ENCODE measurements at places on chromosomes 5 and 9.

DNA sequence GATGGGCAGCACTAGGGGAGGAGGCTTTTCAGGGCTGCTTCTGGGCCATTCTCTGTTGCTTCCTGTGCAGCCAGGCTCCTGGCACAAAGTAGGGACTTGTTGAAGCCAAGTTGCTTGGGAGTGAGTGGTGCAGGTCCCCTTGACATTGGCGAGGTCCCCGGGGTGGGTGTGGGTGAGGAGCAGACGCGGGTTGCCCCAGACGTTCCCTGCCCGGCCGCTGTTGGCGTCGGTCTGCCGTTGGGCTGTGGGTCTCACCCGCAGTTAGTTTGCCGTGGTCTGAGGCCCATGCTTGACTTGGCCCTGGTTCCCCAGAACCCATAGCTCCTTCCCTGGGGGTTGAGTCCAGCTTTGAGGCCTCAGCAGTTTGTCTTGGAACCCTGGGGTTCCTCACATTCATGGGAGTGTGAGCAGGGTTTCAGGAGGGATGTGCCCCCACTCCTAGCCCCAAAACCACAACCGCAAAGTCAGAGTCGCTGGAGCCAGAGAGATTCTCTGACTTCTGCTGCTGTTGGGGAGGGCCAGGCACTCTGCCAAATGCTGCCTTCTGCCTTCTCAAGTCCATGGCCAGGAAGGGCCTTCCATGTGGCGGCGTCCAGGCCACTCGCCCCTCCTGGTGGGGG lies 77.5 kb downstream of the RXRA start:
- no peak for DNase-seq

DNA sequence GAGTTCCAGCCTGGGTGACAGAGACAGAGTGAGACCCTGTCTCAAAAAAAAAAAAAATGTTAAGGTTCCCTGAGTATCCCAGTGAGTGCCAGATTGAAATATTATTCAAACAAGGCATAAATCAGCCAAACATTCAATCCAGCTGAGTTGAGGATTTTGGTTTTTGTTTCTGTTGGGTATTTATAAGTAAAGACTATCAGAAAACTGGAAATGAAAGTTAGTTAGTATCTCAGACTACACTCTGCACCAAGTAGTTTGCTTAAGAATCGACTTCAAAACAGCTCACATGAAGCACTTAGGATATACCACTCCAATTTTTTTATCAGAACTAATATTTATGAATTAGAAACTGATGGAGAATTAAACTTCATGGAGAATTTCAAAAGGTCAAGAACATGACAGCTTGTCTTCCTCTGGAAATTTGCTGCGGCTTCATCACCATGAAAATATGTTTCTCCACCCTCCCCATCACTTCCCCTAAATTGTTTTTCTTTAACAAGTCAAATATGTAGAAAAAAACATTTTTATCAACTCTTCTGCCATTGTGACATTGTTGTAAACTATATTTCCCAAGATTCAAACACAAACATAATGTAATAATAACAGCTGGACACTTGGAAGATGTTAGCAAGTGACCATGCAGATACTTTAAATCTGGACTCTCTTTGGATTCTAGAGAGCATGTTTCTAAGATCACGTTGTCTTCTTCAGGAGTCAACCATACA lies 110.0 kb upstream of the PTGER4 start:
- no peak for DNase-seq

DNA sequence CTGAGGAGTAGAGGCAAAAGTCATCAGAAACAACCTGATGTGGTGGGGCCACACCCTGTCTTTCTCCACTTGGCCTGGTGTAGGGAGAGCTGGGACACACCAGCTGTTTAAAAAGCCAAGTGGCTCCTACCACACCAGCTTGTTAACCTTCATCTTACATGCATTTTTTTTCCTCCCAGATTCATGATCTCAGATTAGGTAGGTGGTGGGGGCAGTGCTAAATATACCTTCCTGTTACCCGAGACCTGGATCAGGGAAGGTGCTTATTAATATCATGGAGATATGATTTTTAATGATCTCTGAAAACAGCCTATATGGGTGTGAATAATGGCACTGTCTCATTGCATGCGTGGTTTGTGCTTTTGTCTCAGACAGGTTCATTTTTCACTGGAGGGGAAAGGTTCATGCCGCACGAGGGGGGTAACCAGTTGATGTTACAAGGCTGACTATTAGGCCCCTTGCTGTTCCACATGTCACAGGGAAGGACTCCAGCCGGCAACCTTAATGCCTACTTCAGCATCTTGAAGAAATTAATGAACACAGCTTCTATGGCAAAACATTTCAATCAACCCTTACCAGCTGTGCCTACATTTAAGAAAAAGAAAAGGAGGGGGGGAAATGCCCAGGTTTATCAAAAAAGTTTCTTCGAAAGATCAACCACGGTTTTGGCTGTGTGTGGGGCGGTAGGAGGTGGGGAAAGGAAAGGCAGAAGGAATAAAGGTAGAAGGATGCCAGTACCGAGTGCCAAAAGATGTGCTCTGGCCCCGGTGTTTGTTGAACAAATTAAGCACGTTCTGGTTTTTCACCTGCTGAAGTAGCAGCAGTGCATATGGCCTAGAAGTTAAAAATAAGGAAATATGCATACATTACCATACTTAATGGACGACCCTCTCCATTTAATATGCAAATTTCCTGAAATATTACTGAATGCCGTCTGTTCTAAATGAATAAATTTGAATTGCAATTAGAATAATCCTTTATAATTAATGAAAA lies 185.4 kb downstream of the EBF1 start:
- no peak for DNase-seq

DNA sequence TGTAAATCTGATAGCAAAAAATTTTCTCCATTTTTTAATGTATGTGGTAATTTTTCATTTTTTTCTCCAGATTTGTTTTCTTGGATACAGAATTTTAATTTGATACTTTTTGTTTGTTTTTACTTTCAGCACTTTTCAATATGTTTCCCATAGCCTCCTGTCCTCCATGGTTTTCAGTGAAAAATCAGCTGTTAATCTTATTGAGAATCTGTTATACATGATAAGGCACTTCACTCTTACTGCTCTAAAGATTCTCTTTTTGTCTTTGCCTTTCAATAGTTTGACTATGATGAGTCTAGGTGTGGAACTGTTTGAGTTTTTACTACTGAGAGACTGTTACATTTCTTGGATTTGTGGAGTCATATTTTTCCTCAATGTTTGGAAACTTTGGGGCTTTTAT lies 455.7 kb upstream of the NUDT12 start:
- DNase-seq = no peak

DNA sequence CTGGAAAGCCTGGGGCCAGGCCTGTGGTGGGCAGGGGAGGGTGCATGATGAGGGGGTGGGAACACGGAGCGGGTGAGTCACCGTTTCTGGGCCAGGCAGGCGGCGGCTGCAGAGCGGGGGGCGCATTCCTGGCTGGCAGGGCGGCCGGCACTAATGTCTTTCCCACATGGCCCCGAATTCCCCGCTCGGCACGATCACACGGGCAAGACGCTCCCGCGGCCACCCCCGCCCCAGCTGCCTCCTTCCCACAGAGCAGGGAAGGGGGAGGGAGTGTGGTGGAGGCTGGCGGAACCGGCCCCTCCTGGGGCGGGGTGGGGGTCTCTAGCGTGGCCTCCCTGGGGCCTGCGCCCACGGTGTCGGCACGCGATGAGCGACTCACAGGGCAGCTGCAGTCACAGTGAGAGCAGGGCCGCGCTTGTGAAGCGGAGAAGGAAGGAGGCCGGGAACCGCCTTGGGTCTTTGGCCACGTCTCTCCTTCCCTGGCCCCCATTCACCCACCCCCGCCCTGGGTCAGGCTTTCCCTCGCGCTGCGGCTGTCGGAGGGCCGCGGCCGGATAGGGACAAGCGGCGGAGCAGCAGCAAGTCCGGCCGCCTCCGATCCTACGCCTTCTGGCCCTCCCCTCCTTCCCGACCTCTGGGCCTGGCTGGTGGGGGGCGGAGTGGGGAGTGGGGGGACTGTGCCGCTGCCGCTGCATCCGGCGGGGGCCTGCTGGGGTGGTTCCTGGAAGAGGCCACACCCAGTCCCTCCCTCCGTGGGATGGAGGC lies 48.9 kb downstream of the CXXC5 start:
- DNase-seq = no peak

DNA sequence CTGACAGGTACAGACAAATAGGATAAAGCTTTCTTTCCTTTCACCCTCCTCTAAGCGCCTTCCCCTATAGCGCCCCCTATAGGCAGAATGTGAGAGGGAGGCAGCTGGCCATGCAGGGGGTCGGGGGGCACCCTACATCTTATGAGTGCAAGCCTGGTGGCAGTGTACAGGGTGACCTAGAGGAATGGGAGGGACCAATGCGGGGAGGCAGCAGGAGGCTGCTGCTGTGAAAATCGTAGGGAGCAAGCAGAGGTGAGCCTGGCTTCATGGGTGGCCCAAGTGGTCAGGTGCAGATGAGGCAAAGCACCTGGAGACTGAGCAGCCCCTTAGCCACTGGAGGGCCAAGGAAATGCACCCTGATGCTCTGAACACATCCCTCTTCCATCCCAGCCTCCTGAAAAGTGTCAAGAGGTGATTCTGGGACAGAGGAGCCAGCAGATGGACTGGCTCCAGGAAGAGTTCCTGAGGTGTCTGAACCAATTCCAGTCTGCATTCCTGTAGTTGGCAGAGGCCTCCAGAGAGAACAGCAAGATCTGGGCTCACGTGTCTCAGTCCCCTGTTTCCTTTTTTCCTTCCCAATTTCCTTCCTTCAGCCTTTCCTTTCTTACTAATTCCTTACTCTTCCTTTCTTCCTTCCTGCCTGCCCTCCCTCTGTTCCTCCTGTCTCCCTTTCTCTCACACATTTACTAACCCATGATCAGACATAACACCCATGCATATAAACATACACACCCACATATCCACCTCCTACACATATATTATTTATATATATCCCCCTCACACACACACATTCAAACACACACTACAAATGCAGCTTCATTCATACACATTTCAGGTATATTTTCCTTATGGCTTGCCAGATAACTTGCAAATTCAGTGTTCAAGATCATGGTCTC lies 32.8 kb upstream of the GALNT10 start:
- DNase-seq = no peak

Data from cortex of kidney (tissue), 1 donor.